Left lung (tissue), 14 donors: ENCODE measurements at places on chromosomes 13 and 19. TPM values are rescaled to one million over a fixed set of nuclear protein-coding genes. Genes with fewer than 3 reads are reported as not detected.

The MZF1 gene
- 29.6 TPM for total RNA-seq

The UHRF1 gene
- total RNA-seq: 20.5 TPM

The RASL11A gene
- total RNA-seq: 12.2 TPM

The OLFM2 gene
- 10.4 TPM for total RNA-seq

The AMER2 gene
- total RNA-seq: 0.13 TPM
